ENCODE measurements at places on chromosomes 11 and 22.

GRCh38 chr11:91244912-91245311 is 979.7 kb upstream of the FAT3 start:
- no peak for DNase-seq

DNA sequence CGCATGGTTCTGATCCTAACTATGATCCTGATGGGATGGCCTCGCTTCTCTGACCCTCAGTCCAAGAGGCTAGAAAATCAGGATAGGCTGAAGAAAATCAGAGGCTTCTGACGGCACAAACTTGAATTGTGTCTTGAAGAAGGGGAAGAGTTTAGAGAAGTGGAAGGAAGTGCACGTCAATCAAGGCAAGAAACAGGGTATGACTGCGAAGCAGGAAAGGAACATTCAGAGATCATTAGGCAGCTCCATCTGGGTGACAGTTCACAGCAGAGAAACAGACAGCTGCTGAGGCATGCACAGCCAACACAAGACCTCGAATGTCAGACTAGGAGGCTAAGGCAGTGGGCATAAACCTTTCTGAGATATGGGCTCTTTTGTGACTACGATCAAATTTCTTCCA is 29.3 kb downstream of the CLPB start:
- no peak for DNase-seq

GRCh38 chr11:32420937-32421901 is 14.1 kb downstream of the WT1 start:
- DNase-seq: no peak

GRCh38 chr11:67375320-67376055 is 2.1 kb upstream of the CLCF1 start:
- no peak for DNase-seq

DNA sequence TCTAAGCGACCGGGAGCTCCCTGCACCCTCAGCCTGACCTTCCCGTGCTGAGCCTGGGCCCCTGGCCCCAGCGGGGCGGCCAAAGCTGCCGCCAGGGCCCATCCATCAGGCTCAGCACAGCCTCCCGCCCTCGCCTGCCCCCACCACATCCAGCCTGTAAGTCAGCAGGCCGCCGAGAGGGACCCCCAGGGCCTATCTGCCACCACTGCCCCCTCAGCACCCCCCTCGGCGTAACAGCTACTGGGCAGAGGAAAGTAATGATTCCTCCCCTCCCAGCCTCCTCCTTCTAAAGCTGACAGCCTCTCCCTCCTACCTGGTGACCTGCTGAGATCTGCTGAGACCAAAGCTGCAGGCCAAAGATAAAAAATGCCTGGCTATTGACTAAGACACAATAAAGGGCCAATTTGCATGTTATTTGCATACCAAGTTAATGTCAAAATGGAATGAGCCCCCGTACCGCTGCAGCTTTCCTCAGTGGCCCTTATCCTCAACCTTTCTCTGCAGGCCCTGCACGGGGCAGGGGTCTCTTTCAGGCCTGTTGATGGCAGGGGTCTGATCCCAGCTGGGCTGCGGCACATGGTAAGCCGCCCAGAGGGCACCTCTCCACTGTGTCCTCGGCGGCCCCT is 51.6 kb downstream of the RPUSD4 start:
- no peak for DNase-seq

DNA sequence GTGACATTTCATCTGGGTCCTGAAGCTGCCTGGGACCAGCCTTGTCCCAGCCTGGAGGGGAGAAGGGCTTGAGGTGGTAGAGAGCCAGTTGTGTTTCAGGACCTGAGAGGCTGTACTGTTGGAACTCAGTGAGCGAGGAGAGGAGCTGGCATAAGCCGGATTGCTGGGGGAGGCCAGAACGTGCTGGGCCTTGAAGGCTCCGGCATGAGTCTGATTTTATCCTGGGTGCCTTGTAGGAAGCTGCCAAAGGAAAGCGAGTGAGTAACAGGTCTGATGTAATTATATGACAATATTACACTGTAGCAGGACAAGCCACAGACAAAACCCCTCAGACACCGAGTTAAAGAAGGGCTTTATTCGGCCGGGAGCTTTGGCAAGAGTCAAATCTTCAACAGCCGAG is 17.2 kb downstream of the AP2A2 start:
- no peak for DNase-seq

GRCh38 chr11:67266449-67267187 is at the start of gene GRK2:
GRK2 (plus strand) TSS chr11:67266473; CDS start chr11:67266700, 227 bp downstream.
- DNase-seq: no peak

GRCh38 chr22:35465109-35465701 is 65.3 kb downstream of the MCM5 start:
- no peak for DNase-seq

DNA sequence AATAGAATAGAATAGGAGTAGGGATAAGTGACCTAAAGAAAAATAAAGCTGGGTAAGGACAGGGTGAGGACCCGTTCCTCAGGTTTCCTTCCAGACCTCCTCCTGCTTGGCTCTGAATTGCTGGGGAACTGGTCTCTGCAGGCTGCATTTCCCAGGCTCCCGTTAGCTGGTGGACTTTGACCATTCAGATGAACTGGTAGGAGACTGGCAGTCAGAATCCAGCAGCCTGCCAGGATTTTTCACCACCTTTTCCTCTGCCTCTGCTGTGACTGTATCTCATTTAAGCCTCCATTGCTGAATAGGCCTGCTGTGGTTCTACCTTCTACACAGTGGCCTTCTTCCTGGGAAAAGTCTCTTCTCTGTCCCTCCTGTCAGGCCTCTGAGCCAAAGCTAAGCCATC is 24.6 kb upstream of the SMPD1 start:
- DNase-seq: no peak

- DNase-seq: no peak
Observed at GRCh38 chr22:22955276-22955798, 67.7 kb downstream of the IGLL5 start.

DNA sequence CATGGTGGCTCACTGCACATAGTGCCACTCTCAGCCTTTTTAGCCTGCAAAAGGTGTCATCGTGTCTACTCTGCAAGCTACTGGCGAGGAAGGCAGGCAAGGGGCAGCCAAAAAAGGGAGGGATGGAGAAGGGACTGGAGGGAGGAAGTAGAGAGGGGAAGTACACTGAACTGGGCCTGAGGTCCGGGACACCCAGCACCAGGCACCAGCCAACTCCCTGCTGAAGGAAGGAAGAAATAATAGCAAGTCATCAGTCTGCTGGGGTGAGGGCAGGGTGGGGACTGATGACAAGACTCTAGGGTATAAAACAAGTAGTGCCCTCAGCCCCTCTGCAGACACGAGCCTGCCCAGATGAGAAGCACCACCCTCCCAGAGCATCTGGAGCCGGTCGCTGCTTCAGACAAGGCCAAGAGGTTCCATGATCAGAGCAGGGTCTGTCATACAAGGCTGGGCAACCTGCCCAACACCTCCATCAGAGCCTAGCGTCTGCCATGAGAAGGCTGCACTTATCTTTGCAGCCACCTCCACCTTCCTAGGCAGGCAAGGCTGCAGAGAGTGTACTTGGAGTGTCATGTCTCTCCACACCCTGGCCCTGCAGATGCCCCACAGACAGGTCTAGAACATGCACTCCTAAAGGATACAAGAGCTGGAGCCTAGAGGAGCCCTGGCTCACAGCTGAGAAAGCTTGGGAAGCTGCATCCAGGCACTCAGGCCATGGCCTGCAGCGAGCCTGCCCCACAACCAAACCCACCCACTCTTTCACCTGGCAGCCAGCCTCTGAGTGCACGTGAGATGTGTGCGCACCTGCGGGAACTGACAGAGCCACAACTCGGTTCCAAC is 9.0 kb upstream of the COMT start:
- DNase-seq: no peak

- no peak for DNase-seq
Observed at GRCh38 chr11:45897556-45897955, 9.5 kb downstream of the FREY1 start.

DNA sequence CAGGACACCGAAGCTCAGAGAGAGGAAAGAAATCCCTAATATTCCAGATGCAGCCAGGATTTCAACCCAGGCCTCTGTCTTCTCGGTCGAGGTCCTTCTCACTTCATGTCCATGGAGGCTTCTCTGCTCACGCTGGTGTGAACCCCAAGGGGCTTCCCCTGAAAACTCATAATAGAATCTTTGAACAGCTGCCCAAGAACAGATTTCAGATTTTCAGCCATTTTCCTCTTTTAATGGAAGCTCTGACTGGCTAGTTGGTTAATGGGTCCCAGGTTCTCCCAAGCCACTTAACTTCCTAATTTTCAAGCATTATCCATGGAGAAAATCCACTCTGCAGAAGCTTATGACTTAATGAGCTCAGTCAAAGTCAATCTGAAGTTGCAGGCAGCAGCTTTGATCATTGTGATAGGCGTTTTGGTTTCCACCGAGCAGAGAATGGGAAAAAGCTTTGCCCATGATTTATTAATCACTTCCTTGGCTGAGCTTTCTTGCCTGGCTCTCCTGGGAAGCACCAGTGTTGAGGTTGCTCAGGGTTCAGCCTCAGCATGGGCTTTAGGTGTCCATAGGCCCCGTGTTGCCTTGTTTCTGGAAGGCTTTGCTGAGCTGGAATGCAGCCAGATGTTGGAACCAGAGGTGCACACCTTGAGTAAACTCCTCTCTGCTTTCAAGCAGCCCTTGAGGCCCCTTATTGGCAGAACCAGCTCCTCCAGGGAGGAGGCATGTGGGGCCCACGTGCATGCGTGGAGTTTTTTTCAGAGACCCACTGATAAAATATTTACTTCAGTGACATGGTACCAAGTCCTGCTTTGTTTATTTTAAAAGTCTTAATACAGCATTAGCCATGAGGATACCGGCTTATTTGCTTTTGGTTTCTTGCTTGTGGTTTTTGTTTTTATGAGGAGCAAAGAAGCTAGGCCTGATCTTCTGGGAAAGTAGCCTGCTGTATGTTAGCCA is 25.5 kb downstream of the LDLRAD3 start:
- DNase-seq: no peak

- no peak for DNase-seq
Observed at GRCh38 chr11:114108501-114109205, 49.1 kb downstream of the ZBTB16 start.

GRCh38 chr22:17831501-17832251 is 57.4 kb upstream of the BID start:
- no peak for DNase-seq

DNA sequence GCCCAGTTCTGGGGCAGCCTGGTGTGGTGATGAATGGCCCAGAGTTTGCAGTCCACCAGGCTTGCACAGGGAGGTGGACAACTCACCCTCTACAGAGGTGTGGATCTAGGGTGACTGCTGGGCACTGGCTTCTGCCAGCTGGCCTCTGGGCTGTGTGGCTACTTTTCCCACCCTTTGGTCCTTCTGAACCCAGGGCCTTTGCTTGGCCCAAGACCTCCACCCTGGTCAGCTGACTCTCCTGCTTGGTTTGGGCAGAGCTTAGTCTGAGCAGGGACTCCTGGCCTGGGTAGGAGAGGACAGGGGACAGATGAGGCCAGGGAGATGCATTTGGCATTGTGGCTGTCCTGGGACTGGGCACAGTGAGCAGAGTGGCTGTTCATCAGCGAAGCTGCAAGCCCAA is 83.0 kb upstream of the SHANK2 start:
- no peak for DNase-seq

DNA sequence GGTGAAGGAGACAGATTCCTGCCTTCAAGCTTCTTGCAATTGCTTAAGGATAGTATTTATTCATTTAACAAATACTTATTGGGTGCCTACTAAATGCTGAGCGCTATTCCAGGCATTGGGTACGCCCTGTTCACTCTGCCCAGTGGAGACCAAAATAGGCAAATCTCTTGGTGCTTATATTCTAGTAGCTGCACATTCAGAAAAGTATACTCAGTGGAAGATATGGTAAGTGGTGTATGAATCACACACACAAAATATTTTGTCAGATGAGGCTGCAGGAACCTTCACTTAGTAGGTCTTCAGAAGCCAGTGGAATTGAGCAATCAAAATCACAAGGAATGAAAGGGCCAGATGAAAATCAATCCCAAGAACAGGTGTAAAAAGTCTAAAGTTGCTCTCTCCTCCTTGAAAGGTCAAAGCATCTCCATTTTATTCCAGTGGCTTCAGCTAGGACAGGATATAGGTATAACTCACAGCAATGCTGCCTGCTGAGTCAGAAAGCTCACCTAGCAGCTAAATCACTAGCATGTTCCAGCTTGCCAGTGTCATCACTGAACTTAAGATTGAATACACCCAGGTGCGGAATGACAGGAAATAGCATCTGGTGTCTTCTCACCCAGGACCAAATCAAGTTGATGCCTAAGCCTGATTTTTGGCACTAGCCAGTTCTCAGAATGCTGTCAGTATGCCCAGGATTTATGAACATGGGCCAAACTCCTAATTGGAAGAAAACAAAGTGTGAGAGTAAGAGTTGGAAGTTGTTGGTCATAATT is 83.9 kb downstream of the AMOTL1 start:
- no peak for DNase-seq

GRCh38 chr11:63855975-63856374 is 17.1 kb downstream of the MARK2 start:
- DNase-seq: no peak

GRCh38 chr11:7612056-7612660 is 61.1 kb downstream of the CYB5R2 start:
- no peak for DNase-seq

DNA sequence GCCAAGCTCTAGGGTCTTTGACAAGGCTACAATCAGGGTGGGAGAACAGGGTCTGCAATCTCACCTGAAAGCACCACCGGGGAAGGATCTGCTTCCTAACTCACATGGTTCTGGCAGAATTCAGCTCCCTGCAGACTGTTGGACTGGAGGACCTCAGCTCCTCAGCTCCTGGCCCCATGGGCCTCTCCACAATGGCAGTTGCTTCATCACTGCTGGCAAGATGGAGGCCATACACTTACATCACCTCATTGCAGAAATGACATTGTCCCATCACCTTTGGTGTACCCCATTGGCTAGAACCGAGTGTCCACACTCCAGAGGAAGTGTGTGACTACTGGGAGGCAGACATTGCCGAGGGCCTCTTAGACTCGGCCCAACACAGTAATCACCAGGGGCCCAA is 20.9 kb upstream of the MPPED1 start:
- DNase-seq: no peak

- no peak for DNase-seq
Observed at GRCh38 chr11:44781655-44782054, 54.9 kb downstream of the TSPAN18 start.

- no peak for DNase-seq
Observed at GRCh38 chr11:110453684-110454354, 24.1 kb downstream of the FDX1 start.

Data from right forelimb (tissue), 1 donor.